Endothelial cell of umbilical vein (primary cell): ENCODE measurements at places on chromosomes 7 and 10. TPM values are rescaled to one million over a fixed set of nuclear protein-coding genes. Genes with fewer than 3 reads are reported as not detected.

GRCh38 chr7:76512941-76513816 lies 2.8 kb downstream of the UPK3B start:
- peak; percentile 1 for DNase-seq
- no peak overlapping the region for H3K27ac ChIP-seq
- no peaks in the 10 kb centered on the region for H3K27me3 ChIP-seq
- no peaks in the 10 kb centered on the region for H3K36me3 ChIP-seq

DNA sequence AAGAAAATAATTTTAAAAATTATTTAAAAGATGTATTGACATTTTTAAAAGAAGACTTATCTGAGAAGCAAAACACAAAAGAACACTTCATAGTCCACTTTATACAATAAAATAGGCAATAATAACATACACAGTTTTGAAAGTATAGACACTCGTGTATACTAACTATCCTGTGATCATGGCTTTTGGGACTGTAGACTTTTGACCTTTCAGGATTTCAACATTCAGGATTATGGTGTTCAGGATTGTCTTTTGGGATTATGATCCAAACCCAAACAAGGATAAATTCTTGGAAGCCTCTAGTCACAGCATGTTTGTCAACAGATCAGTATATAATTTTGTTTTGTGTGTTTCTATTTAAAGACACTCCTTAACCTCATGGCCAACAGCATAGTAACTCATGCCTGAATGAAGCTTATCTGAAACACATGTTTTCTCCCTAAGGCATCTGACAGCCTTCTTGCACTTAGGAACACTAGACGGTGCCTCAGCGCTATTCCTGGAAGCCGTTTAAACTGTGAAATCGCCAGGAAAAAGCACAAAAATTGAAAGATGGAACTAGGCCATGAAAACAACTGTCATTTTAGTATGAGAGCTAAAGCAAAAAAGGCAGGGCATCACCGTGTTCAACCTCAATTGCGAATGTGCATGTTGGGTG lies 29.9 kb downstream of the GSAP start:
- H3K27me3 ChIP-seq, result no peaks in the 10 kb centered on the region
- no peak overlapping the region for H3K27ac ChIP-seq
- H3K36me3 ChIP-seq, result no peaks in the 10 kb centered on the region
- DNase-seq, result no peak

GRCh38 chr10:78336402-78336791 lies 302.7 kb downstream of the RPS24 start:
- peak overlapping the region; percentile 73 for H3K27ac ChIP-seq
- H3K4me3 ChIP-seq, result no peak overlapping the region
- no peaks in the 10 kb centered on the region for H3K27me3 ChIP-seq
- DNase-seq, result peak; percentile 48
- H3K4me1 ChIP-seq, result peaks cover 20% of the 10 kb centered on the region

- DNase-seq, result no peak
- H3K27ac ChIP-seq, result no peak overlapping the region
- H3K36me3 ChIP-seq, result no peaks in the 10 kb centered on the region
- no peaks in the 10 kb centered on the region for H3K27me3 ChIP-seq
These were observed 72.7 kb upstream of the PALS2 start for GRCh38 chr7:24500599-24500998.

- no peaks in the 10 kb centered on the region for H3K36me3 ChIP-seq
- no peak overlapping the region for H3K4me3 ChIP-seq
- H3K27me3 ChIP-seq, result peaks cover 88% of the 10 kb centered on the region
- H3K4me1 ChIP-seq, result no peaks in the 10 kb centered on the region
These were observed 7.9 kb upstream of the PAX2 start for GRCh38 chr10:100737355-100738054.

GRCh38 chr10:88687853-88688467 lies 18.1 kb upstream of the LIPK start:
- peak; percentile 31 for DNase-seq
- H3K27ac ChIP-seq, result no peak overlapping the region
- H3K36me3 ChIP-seq, result no peaks in the 10 kb centered on the region
- H3K4me1 ChIP-seq, result no peaks in the 10 kb centered on the region
- H3K4me3 ChIP-seq, result no peak overlapping the region

Gene TMEM225B
- total RNA-seq, result not detected in 2 replicates
